ENCODE measurements at places on chromosomes 2 and 18. TPM values are rescaled to one million over a fixed set of nuclear protein-coding genes. Genes with fewer than 3 reads are reported as not detected.

The RPRD1A gene
- 80.7 TPM for total RNA-seq

The LIMS3 gene
- 1.1 TPM for total RNA-seq

The STARD6 gene
- total RNA-seq = not detected

The DDX18 gene
- 99.7 TPM for total RNA-seq

The PLCL1 gene
- total RNA-seq = 0.07 TPM

The IL1F10 gene
- total RNA-seq = not detected

All from HCT116 (cell line).